WTC11 (cell line): ENCODE measurements at places on chromosomes 16 and 17.
A peak's percentile ranks its signal among the peaks of the same experiment; 100 is the strongest.

DNA sequence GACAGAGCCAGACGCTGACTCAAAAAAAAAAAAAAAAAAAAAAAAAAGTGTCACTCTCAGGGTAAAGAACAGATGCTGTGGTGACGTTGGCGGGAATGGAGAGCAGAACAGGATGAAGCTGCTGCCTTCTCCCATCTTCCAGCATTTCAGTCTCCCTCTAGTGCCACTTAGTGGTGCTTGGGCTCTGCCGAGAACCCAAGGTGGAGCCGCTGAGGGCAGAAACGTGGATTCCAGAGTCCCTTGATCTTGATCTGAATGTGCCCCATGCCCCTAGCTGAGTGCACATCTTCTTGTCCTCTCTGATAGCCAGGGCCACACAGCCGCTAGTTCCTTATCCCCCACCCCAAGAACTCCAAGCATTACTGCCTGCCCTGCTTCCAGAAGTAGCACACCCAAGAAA is 43.2 kb upstream of the FA2H start:
- peak; percentile 31 for DNase-seq

DNA sequence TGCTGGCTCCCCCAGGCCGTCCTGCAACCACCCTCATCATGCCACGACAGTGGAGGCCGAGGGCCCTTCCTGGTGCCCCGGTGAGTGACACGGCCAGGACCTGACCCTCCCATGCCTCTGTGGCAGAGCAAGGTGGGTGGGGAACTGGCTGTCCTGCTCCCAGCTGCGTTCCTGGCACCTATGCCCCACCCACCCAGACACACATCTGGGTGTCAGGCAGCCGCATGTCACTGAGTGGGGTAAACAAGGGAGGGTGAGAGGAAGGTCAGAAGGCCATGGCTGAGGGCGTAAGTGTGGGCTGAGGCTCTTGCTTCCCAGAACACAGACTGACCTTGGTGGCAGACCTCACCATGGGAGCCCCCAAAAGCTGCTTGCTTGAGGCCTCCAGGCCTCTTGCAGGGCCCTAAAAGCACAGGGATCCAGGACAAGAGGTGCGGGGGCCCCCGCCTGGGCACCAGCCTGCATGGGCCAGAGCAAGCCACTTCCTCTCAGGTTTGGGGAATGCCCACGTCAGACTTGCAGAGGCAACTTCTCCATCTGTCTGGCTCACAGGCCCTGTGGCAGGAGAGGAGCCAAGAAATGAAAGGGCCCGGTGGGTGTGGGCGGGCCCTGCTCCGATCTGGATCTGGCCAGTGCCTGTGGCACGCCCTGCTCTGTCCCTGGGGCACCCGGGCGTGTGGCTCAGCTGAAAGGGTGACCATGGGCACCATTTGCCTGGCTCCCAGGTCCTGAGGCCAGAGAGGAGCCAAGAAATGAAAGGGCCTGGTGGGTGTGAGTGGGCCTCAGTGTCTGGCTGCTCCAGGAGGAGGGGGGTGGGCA is 3.9 kb upstream of the CCDC57 start:
- no peak for DNase-seq

- DNase-seq: peak; percentile 7
These were observed 122.9 kb downstream of the METRNL start for GRCh38 chr17:83202002-83203000.

- no peak for DNase-seq
These were observed 22.6 kb downstream of the STAT5B start for GRCh38 chr17:42253578-42253977.

GRCh38 chr17:35630530-35631148 is 43.5 kb downstream of the AP2B1 start:
- DNase-seq: no peak

DNA sequence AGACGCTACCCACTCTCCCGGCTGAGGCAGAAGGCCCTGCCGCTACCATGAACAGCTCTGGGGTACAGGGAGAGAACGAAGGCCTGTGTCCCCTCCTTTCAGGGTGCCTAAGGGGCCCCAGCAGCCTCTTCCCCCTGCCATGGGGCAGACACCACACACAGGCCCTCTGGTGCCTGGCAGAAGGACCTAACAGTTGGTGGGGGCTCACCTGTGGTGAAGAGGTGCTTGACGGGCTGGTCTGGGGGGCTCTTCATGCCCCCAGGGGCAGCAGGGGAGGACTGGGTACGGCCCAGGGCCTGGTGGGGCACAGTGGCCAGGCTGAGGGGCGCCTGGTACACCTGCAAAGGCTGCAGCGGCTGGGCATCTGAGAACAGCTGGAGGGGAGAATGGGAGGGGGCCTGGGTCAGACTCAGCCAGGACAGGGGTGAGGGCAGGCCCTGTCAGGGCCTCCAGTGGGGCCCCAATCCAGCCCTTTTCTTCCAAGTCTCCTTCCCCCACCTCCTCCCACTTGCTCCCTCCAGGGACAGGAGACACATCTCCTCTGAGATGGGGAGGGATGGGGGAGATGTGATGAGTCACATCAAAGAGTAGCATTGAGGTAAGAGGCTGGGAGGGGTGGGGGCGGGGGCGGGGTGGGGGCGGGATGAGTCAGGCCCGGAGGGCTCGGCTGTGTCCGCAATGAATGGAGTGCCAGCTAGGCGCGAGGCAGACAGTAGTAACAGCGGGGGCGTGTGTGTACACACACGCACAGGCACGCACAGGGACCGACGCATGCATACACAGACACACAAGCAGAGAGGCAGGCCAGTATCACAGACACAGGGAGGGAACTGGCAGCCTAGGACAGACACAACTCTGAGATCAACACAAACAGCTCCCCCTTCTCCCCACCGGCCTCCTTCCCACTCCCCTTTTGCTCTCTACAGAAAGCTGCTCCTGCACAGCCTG is 16.1 kb downstream of the G6PC3 start:
- no peak for DNase-seq

- DNase-seq: peak; percentile 89
These were observed 322.1 kb downstream of the MAP2K4 start for GRCh38 chr17:12342609-12343435.
